ENCODE measurements at places on chromosomes 7 and 10. TPM values are rescaled to one million over a fixed set of nuclear protein-coding genes. Genes with fewer than 3 reads are reported as not detected.

DNA sequence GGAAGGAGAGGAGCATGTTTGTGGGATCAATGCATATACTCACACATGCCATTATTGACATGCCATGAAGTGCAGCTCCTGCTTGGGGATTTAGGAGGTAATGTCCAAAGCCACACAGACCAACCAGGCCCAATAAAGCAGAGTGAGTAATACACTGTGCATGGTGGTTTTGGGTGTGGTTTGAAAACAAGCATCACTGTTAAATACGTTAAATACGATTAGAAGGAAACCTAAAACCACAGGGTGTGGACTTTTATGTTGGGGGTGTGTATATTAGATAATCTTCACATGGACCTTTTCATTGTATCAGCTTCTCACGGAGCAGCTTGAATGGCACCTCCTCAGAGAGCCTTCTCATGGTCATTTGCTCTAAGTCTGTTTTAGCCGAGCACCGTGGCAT, 10.4 kb upstream of the EIF3A start:
- DNase-seq, result peak; percentile 24

DNA sequence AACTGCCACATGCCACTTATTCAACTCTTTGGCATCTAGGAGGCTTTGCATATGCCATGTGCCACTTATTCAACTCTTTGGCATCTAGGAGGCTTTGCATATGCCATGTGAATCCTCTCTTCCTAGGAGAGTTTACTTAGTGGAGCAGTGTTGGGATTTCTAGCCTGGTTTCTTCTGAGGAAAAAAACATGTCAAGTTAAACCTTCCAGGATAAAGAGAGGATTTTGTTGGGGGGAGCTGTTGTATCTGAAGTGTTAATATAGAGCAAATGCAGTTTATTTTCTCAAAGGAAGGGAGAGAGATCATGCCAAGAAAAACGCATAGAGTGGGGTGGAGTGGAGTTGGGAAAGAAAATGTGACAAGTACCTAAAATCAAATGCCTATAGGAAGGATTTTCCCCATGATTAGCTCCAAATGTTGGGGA, 91.5 kb downstream of the MCU start:
- no peak for DNase-seq

GRCh38 chr10:22417736-22418268, 72.5 kb downstream of the SPAG6 start:
- no peak for DNase-seq

DNA sequence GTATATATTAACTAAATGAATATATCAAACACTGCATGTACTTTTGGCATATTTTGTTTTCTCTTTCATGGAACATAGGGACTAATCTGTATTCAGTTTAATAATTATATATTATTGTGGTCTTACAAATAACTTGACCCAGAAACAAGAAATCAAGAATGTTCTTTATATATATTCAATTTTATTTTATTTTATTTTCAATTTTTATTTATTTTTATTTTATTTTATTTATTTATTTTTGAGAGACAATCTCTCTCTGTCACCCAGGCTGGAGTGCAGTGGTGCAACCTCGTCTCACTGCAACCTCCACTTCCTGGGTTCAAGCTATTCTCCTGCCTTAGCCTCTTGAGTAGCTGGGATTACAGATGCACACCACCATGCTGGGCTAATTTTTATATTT, 258.4 kb upstream of the MYO3A start:
- no peak for DNase-seq

NPC1L1 gene
- under 0.01 TPM for total RNA-seq

DNA sequence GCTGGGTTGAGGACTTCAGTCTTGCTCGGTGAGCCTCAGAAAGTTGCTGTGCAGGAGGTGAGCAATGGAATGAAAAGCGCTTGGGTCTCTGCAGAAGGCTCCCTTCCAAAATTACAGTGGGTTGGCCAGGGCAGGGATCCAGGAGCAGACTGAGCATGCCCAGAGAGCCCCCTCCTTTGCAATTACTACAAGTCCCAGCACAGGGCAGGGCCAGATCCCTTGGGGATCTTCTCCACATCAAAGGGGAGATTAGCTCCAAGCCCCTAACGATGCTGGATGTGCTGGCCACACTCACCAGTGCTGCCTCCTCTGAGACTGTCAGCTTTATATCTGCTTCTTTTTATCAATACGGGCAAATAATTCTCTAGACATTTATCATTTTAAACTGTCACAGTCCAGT, 337.5 kb downstream of the RPS24 start:
- DNase-seq, result no peak

CCDC6 gene
- total RNA-seq, result 9.3 TPM

HMX3 gene
- not detected for total RNA-seq

DNA sequence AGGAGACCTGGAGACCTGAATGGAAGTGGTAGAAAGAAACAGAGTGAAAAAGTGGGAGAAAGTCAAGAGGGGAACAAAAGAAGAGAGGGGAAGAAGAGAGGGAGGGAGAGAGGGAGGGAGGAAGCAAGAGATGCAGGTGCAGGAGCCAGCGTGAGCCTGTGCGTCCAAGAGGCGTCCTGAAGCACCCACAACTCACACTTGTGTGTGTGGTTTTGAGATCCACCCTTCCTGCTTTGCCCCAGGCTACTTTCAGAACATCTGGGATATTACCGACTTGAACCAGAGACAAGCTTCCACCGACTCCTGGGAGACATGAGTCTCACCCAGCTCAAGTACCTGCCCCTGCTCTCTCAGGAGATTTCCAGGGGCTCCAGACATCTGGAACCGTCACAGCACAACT, 9.8 kb downstream of the AFAP1L2 start:
- no peak for DNase-seq

DNA sequence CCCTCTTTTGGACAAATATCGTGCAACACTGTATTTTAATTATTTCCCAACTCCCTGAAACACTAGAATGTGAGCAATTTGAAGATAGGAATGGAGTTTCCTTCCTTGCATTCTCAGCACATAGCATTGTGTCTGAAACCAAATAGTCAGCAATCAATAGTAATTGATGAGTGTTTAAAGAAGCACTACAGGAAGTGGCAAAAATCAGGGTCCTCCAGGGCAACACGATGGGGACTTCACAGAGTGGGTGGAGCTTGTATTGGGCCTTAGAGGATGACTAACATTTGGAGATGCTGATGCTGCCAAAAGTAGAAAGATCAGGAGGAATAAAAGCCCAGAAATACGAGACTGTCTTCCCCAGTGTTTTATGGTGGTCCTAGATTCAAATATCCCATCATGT, 94.9 kb downstream of the NPSR1 start:
- no peak for DNase-seq

DNA sequence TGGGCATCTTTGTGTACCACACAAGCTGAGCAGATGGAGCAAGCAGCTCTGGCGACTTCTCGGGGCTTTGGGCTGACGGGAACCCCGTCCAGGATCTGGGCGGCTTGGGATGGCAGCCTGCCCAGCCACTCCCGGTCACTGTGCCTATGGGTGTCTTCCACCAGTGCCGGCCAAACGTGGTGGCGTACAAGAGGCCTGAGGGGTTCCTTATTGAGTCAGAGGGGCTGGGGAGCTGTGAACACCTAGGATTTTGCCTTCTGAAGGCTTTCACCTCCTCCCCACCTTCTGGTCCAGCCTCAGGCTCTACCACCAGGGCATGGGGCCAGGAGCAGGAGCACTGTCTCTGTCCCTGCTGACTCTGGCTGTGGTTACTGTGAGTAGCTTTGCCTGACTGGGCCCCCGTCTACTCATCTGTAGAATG, 71.8 kb upstream of the PPIF start:
- no peak for DNase-seq

- DNase-seq, result no peak
Observed at GRCh38 chr7:150993511-150993910, 2.7 kb downstream of the NOS3 start.

DNA sequence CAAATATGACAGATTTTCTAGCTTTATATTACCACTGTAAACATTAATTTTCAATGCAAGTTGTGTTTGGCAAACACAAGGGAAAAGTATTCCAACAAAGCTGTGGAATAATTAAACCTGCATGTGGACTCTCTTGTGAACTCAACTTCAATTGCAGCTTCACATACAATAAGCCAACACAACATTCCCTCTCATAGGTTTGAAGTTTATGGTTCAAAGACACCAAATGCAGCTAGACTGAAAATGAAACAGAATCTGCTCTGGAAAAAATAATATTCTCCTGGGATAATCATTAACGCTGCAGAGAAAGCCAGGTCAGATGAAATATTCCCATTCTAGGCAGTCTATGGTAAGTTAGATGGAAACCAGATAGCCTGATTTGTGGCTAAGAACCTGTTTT, 105.8 kb upstream of the VIPR2 start:
- DNase-seq, result no peak

DNA sequence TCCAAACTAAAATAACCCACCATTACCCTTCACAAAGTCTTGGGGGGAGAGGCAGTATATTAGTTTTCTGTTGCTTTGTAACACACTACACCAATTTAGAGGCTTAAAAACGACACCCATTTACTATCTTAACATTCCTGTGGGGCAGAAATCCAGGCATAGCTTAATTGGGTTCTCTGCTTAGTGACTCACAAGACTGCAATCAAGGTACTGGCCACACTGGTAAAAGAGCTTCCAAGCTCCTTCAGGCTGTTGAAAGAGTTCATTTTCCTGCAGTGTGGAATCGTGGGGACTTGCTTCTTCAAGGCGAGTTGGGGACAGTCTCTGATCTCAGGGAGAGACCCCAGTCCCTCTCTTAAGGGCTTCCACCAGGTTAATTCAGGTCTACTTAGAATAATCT, 139.1 kb downstream of the XPNPEP1 start:
- no peak for DNase-seq

FFAR4 gene
- 0.14 TPM for total RNA-seq

DNA sequence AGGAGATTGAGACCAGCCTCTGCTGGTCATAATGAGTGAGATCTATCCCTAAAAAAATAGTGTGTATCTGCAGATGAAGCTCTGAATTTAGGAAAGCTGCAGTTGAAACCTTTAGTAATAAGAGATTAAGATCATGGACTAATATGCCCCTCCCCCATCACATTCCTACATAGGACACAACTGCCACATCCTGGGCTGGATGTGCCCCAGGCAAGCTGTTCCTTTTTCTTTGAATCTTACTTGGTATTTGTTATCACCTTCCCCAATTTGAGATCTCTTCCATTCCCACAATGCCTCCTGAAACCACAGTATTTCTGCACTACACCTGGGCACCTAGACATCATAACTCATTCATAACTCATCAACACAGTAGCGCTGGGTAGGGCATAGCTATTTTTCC, 74.1 kb downstream of the DOCK1 start:
- no peak for DNase-seq

DNA sequence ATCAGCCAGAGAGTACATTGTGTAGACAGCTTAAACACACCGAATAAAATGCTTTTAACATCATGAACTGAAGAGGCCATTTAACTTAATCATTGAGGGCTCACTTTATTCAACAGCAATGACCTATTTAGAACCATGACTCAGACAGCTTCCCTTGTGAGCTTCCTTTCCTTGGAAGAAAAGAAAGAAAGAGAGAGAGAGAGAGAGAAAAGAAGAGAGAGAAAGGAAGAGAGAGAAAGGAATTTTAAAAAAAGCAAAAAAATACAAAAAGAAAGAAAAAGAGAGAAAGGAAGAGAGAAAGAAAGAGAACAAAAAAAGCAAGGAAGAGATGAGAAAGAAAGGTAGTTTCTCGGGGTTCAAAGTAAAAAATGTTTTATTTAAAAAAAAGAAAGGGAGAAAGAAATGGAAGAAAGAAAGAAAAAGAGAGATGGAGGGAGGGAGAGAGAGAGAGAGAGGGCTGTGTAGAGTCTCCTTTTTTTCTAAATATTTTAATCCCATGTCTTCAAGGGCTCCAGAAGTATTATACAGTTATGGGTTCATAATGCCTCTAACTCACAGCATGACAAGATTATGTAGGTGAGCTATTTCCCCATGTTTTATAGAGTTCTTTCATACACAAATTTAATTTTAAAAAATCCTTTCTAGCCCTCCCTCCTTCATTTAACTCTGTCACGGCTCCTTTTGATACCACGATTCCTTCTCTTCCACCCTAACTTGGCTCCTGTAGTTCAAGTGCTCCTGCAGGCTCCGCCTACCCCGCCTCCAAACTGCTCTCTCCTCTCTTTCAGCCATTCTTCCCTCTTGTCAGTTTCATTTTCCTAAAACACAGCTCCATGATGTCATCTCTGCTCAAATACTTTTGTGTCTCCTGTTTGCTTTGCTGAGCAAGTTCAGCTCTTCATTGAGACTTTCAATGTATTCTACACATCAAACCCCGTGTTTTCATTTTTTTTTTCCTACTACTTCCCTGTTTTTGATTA, 85.5 kb downstream of the PRTFDC1 start:
- no peak for DNase-seq

GRCh38 chr7:80078159-80078731, 56.4 kb upstream of the GNAI1 start:
- no peak for DNase-seq

DNA sequence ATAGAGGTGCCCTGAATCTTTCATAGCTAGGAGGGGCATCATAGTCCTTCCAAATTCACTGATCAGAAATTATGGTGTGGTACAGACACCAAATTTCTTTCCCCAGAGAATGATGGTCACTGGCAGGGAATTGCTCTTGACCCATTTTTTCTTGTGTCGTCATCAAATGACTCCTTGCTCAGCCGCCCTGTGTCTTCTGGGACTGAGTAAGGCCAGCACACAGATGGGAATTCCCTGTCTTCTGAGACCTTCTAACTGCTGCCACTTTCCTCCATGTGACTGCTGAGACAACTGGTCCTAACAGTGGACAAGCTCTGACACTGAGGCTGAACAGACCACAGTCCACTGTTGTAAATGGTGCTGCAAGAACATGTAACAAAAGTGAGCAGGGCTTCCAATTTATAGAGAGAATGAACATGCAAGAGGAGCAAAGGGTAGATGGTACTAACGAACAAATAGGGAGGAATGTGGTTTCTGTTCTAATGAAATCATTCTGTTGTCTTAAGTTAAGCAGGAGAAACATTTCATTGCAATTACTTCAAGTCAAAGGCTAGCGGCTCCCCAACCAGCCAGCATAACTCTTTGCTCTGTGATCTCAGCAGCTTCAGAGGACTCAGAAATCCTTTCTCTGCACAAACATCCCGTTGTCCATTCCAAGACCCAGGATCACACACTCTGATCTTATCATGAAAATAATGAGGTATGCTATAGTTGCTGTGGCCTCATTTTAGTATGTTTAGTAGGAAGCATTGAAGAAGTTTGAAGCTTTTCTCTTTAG, 235.9 kb upstream of the PRSS1 start:
- no peak for DNase-seq

- no peak for DNase-seq
Observed at GRCh38 chr10:129774736-129775401, 189.2 kb downstream of the EBF3 start.

TLX1 gene
- 0.05 TPM for total RNA-seq

- DNase-seq, result no peak
Observed at GRCh38 chr10:27660268-27660667, 85.4 kb downstream of the MKX start.

- no peak for DNase-seq
Observed at GRCh38 chr10:71274901-71275796, 43.9 kb upstream of the SLC29A3 start.

DNA sequence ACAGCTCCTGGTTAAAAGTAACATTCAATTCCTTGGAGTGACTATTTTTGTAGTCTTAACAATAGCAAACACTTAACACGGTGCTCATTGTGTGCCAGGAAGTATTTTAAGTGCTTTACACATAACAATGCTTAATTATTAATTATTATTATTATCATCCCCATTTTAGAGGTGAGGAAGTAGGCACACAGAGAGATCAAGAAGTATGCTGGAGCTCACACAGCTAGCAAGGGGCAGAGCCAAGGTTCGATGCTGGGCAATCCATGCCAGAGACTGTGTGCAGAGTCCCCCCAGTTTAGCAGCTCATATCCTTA, 48.2 kb upstream of the SMNDC1 start:
- no peak for DNase-seq

ZNF487 gene
- 4.9 TPM for total RNA-seq

- DNase-seq, result no peak
Observed at GRCh38 chr7:80420876-80421275, 91.0 kb downstream of the GNAT3 start.

OR6V1 gene
- not detected for total RNA-seq

Measured in thymus (tissue), 14 donors.